ENCODE measurements at places on chromosomes 2 and 18.
A peak's percentile ranks its signal among the peaks of the same experiment; 100 is the strongest.

GRCh38 chr2:217273162-217273561, 413.3 kb upstream of the TNP1 start:
- DNase-seq, result no peak

GRCh38 chr2:207265332-207265731, 99.6 kb upstream of the KLF7 start:
- no peak for DNase-seq

DNA sequence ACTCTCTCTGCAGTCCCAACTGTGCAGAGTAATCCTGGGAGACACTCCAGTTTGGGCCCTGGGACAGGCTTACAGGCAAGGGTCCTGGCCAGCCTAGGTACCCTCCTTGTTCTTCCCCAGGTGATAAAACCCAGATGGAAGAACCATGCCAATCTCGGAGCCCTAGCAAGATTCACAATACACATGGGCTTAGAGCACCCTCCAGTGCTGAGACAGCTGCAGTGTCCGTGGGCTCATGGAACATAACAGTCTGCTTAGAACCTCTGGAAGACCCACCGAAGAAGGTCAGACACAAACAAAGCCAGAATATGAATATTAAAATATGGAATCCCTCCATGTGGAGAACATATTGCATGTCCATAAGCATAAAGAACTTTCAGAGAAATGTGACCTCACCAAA, 568.1 kb downstream of the KCNJ3 start:
- DNase-seq, result no peak

DNA sequence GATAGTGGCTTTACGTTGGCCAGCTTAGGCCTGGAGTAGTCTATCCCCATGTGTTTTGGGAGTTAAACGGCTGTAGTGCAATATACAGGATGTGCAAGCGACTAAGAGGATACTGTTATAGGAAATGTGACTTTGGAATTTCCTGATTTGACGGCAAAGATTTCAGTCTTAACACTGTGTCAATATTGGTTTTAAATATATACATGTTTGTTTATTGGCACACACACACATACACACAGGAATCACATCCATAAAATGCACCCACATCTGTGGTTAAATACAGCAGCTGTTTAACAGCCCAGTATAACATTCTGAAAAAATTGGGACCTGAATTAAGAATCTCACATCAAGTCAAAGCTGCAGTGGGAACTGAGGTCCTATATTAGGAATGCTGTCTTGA, 347.1 kb downstream of the TXNL1 start:
- no peak for DNase-seq

- DNase-seq, result no peak
Observed at GRCh38 chr2:168230389-168230788, 17.0 kb downstream of the STK39 start.

GRCh38 chr2:216012133-216012829, 1.1 kb downstream of the MREG start:
- no peak for DNase-seq

- DNase-seq, result peak; percentile 44
Observed at GRCh38 chr2:84458551-84459017, 496 bp downstream of the SUCLG1 start.

- no peak for DNase-seq
Observed at GRCh38 chr18:4639628-4640310, 184.7 kb upstream of the DLGAP1 start.

GRCh38 chr18:31610286-31611205, 18.9 kb downstream of the TTR start:
- DNase-seq, result peak; percentile 66

DNA sequence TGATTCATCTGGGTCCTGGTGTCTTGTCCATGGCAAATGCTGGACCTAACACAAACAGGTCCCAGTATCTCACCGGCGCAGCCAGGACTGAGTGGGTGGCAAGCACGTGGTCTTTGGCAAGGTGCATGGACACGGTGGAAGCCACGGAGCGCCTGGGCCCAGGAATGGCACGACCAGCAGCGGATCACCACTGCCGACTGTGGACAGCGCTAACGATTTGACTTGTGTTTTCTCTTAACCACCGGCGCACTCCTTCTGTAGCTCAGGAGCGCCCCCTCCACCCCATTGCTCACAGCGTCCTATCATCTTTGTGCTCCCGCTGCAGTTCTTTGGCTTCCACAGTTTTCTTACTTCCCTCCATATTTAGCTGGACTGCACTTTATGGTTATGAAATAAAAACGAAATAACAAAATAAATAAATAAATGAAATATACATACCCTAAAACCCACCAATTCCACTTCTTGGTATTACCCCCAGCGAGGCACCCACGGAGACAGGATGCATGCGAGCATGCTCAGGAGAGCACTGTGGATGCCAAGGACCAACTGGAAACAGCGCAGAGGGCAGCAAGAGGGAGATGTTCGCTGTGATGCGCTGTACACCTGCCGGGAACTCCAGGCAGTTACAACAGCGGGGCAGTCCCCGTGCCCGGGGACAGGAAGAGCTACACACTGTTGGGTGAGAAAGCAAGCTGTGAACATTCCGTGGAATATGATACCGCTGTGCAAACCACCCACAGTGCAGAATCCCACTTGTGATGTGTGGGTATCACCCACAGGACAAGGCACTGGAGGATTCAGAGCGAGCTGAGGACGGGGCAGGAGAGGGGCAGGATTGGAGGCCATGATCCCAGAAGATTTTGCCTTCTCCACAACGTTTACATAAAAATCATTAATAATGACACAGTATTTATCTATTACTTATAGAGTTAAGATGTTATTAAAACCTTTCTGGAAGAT, 7.0 kb upstream of the CIDEA start:
- DNase-seq, result no peak

- no peak for DNase-seq
Observed at GRCh38 chr2:128384446-128384845, 65.8 kb upstream of the HS6ST1 start.

GRCh38 chr2:66982766-66983165, 414.4 kb upstream of the ETAA1 start:
- no peak for DNase-seq

DNA sequence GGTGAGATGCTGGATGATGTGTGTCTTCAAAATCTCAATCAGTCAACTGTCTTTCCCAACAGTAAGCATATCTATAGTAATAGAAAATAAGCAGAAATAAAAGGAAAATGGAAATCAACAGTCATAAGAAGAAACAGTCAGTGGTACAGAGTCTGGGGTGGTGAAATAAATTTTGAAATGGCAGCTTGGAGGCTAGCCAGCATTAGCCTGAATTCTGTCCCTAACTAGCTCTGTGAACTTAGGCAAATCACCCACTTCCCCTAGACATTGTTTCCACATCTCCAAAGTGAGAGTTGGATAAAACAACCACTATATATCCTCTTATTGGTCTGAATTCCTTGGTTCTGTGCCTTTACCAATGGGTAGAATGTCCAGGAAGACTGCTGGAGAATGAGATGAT, 189.7 kb upstream of the REV1 start:
- DNase-seq, result no peak

GRCh38 chr18:23188068-23188760, 52.9 kb downstream of the CABLES1 start:
- no peak for DNase-seq

- no peak for DNase-seq
Observed at GRCh38 chr2:74921236-74921736, 37.2 kb upstream of the POLE4 start.

GRCh38 chr2:156909983-156910382, 347.5 kb upstream of the GALNT5 start:
- DNase-seq, result no peak

DNA sequence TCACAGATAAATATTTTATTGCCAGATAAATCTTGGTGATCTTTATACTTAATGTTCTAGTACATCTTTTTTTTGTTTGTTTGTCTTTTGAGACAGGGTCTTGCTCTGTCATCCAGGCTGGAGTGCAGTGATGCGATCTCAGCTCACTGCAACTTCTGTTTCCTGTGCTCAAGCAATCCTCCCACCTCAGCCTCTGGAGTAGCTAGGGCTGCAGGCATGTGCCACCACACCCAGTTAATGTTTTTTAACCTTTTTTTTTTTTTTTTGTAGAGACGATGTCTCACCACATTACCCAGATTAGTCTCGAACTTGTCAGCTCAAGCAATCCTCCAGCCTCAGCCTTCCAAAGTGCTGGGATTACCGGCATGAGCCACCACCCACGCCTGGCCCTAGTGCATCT, 9.1 kb upstream of the C1GALT1C1L start:
- DNase-seq, result no peak

- no peak for DNase-seq
Observed at GRCh38 chr2:142954493-142954892, 77.0 kb downstream of the KYNU start.

DNA sequence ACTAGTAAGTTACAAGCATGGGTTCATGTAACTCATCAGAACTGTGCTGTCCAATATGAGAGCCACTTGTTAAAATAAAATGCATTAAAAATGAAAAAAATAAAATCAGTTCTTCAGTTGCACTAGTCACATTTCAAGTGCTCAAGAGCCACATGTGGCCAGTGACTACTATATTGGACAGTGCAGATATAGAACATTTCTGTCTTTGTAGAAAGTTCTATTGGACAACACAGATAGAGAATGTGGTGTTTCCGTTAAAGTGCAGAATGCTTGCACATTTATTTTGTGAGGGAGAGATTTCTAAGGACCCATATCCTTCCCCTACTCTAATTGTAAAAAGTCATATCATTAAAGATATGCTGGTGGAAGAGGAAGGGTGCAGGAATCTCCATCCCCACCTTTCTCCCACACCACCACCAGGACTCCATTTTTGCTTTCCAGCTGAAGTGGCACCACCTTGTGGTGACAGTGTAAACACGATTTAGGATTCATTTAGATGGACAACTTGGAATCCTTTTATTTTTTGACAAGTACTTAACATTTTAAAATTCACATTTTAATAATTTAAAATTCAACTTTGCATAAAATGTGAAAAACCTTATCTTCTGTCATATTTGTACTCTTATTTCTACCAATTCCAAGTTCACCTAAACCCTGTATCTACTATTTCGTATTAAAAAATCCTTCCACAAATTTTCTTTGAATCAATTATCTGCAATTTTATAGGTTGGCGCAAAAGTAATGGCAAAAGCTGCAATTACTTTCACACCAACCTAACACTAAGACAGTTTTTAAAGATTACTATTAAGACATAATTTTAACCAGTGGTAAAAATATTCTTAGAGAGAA, 9.4 kb upstream of the CD302 start:
- no peak for DNase-seq

DNA sequence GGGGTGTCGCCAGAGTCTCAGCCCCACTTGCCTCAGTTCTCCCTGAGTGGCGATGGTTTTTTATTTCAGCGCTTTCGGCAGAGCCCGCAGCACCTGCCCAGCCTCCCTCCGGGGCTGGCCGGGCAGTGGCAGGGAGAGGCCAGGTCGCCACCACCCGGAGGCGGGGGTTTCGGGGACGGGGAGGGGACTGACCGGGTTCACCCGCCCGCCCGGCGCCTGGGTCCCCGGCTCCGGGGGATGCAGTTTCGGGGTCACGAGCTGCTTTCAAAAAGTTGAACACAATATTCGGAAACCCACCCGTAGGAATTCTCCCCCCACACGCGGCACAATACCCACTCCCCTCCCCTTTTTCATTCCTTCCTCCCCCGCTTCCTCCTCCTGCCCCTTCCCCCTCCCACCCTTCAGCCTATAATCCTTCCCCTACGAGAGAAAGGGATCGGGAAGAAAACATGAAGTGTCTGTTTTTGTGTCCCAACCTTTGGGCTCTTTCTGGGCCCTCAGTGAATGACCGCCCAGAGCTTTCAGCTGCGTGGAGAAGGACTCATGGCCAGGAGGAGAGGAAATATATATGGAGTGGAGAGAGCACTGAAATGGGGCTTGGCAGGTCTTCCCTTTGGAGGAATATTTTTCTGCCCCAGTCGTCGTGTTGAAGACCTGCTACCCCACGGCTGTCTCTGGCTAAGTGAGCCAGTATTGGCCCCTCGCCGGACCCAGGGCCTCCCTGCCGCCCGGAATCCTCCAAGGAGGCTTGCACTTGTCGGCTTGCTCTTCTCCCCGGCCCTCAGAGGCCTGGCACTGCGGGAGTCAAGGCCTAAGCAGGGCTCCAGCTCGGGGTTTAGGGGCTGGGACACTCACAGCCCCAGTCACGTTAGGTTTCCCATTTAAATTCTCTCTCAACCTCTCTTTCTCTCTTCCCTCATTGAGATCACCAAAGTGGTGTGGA, 2.1 kb upstream of the SIX3 start:
- no peak for DNase-seq

DNA sequence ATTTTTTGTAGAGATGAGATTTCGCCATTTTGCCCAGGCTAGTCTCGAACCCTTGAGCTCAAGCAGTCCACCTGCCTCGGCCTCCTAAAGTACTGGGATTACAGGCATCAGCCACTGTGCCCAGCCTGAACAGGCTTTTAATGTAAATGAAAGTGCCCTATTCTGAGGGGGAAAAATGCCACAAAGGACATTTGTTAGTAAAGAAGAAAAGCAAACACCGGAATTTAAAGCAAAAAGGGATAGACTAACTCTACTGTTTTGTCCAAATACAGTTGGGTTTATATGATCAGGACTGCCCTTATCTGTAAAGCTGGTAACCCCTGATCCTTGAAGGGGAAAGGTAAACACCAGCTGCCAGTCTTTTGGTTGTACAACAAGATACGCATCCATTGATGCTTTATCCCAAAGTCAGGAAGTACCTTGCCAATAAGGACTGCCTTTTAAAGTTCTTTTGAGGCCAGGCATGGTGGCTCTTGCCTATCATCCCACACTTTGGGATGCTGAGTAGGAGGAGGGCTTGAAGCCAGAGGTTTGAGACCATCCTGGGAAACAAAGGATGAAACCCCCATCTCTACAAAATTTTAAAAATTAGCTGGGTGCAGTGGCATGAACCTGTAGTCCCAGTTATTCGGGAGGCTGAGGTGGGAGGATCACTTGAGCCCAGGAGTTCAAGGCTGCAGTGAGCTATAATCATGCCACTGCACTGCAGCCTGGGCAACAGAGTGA, 13.1 kb downstream of the CLEC4F start:
- DNase-seq, result no peak

DNA sequence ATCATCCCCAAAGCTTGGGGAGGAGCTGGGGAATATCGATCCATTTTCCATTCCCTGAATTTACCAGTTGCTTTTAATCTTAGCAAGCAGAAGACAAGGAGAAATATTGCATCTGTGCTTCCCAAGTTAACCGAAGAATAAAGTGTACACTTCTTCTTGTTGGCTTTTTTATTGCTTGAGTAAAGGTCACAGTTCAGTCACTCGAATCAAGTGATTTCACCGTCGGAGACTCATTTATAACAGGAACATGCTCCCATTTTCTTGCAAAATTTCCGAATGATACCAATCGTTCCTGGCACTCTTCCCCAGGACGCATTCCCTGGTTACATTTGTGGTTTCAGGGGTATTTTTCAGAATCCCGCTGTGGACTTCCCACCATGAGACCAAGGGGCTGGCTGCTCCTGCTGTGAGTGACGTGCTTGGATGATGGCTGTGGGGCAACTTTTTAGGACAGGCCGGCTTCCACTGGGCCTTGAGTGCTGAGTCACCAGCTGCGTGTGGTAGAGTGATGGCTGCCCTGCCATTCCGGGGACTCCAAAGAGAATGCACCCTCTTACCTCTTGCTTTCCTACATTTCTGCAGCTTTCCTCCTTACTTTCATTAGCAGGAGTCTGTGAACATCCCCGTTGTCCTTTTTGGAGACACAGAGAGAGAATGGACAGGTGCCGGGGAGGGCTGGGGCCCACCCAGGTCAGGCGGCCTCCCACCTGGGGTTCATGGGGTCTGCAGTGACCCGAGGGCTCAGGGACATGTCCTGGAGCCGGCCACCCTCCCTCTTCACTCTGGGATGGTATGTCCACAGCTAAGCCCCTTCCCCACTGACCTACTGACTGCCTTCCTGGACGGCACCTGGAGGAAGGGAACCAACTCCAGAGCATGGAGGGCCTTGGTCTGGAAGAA, 60.7 kb upstream of the HDAC4 start:
- DNase-seq, result peak; percentile 40

- no peak for DNase-seq
Observed at GRCh38 chr2:72961036-72961720, 43.9 kb downstream of the EMX1 start.

Data from Peyer's patch (tissue), 4 donors.